ENCODE measurements at places on chromosomes 11 and 22.

DNA sequence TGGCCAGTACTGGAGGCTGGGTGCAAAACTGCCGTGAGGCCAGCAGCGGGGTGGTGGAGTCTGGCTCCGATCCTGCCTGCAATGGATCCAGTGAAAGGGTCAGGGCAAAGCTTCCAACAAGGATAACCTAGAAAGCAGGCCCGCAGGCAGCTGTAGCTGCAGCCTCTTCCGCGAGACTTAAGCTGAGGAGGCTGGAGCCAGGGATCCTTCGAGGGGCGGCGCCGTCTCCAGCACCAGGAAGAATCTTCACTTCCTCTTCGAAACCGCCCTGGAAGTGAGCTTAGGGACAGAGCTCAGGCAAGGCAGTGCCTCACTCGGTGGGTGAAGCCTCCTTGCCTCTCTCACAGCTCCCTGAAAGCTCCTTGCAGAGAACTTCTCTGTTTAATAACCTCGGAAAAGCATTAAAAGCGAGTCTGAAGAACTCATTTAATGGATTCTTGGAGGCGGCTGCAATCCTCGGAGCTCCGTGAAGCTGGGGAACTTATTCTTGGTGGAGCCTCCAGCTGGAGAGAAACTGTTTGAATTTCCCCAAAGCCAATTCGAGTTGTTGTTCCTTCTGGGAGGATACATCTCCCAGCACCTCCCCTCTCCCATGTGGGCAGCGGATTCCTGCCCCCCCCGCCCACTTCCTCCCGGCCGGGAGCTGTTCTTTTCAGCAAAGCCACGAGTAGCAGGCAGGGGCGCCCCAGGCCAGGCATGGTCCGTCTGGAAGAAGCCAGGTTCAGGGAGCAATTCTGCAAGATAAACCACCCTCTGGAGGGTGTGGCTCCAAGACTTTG lies 169.9 kb downstream of the CTTN start:
- DNase-seq: peak; percentile 46

DNA sequence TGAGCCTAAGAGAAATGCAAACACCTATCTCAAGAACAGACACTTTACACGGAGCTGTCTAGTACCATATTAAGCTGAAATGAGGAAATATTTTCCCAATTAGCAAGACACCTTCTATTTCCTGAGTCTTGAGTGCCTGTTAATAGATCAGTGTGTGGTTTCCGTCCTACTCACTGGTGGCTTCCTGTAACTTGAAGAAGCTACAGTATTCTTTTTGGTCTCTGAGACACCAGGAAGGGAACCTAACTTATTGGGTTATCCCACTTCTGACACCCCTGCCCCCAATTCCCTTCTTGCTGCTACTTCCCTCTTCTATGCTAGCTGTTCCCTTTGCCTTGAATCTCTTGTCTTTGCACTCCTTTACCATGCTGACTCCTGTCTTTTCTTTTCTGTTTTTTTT lies 92.7 kb downstream of the FDX1 start:
- peak; percentile 69 for DNase-seq

DNA sequence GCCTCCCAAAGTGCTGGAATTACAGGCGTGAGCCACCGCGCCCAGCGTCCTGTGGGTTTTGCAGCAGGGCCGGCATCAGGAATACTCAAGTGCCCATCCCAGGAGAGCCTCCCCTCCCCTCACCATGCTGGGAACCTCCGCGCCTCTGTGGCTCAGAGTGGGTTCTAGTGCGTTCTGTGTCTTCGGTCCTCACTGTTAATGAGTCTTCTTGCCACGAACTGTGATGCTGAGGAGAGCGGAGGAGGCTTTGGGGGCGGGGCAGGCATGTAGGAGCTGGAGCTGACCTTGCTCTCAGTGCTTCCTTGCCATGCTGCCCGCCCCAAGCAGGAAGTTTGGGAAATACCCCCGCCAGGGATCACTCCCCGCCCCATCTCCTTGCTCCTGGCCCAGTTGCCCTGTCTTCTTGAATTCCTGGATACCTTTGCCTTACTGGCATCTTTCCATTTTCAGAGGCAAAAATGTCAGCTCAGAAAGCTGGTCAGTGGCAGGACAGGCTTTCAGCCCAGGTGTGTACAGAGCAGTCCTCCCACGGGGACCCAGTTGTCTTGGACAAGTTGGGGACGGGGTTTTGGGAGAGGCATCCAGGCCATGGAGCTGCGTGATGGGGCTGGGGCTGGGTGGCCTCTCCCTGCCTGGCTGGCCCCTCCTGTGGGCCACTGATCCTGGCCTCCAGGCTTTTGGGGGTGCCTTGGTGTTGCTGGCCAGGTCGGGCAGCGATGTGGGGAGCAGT lies 5.1 kb downstream of the GRAMD4 start:
- DNase-seq: no peak

- peak; percentile 84 for DNase-seq
Observed at GRCh38 chr11:103433386-103434072, 324.3 kb downstream of the DYNC2H1 start.

- DNase-seq: peak; percentile 73
Observed at GRCh38 chr11:35390737-35391682, 28.3 kb downstream of the SLC1A2 start.

- peak; percentile 24 for DNase-seq
Observed at GRCh38 chr22:39236321-39237317, 8.2 kb downstream of the PDGFB start.

DNA sequence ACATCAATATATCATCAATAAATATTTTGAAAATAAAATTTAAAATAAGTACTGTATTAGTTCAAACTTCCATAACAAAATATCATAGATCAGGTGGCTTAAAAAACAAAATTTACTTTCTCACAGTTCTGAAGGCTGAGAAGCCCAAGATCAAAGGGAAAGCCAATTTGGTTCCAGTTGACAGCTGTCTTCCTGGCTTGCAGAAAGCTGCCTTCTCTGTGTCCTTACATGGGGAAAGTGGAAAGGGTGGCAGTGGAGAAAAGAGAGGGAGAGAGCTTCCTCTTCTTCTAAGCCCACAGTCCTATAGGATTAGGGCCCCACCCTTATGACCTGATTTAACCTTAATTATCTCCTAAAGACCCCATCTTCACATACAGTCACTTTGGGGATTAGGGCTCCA lies 51.2 kb upstream of the MYOD1 start:
- no peak for DNase-seq

- no peak for DNase-seq
Observed at GRCh38 chr11:71200172-71200716, 52.1 kb downstream of the SHANK2 start.

- DNase-seq: no peak
Observed at GRCh38 chr11:2277008-2277346, 6.6 kb upstream of the ASCL2 start.
